ENCODE measurements at places on chromosomes 13 and 19. TPM values are rescaled to one million over a fixed set of nuclear protein-coding genes. Genes with fewer than 3 reads are reported as not detected.

- DNase-seq: no peak
These were observed 20.7 kb downstream of the LYPD3 start for GRCh38 chr19:43444531-43445287.

- no peak for DNase-seq
These were observed 12.9 kb downstream of the COL4A2 start for GRCh38 chr13:110319774-110320509.

Gene RASA3
- total RNA-seq: 17.8 TPM

GRCh38 chr13:84954636-84955035 is 844.6 kb downstream of the SLITRK6 start:
- DNase-seq: no peak

GRCh38 chr13:24664726-24665409 is 15.3 kb upstream of the ATP12A start:
- no peak for DNase-seq

DNA sequence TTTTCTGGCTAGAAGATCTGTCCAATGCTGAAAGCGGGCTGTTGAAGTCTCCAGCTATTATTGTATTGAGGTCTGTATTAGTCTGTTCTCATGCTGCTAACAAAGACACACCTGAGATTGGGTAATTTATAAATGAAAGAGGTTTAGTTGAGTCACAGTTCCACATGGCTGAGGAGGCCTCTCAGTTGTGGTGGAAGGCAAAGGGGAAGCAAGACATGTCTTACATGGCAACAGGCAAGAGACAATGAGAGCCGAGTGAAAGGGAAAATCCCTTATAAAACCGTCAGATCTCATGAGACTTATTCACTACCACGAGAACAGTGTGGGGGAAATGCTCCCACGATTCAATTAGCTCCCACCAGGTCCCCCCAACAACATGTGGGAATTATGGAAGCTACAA is 980.4 kb downstream of the SLITRK5 start:
- no peak for DNase-seq

GRCh38 chr19:48967346-48968178 is 2.5 kb downstream of the FTL start:
- no peak for DNase-seq

Gene C2CD4C
- 1.1 TPM for total RNA-seq

DNA sequence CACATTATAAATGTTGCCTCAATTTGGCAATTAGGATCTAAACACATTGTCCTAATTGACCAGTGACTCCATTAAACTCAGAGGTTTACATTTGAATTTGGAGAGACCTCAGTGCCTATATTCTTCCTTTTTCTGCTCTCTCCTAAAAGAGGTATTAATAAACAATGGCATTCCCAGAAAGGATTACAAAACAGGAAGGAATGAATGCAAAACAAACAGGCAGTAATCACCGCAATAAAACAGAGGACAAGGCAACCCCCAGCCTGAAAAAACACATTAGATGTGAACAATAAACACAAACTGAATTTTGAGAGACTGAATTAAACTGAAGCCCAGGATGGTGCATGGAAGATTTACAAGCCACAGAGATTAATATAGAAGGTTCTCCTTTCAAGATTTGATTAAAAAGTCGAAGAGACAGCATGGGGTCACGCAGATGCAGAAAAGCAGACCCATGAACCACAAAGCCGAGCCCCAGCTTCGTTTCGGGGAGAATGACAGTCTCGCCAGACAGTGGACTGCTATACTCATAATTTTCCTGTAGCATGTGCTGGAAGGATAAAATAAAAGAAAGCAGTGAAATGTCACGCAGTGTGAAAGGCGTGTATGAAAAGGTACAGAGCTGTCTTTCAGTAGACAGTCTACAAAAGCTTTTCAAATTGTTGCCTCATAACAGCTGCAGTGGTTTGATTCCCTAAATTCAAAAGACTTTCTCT is 503.0 kb downstream of the LIG4 start:
- DNase-seq: no peak

All from SK-MEL-5 (cell line).